HS-5 (cell line): ENCODE measurements at places on chromosomes 3 and 15.

- no peak for DNase-seq
Observed at GRCh38 chr3:156627946-156628569, 46.3 kb upstream of the TIPARP start.

DNA sequence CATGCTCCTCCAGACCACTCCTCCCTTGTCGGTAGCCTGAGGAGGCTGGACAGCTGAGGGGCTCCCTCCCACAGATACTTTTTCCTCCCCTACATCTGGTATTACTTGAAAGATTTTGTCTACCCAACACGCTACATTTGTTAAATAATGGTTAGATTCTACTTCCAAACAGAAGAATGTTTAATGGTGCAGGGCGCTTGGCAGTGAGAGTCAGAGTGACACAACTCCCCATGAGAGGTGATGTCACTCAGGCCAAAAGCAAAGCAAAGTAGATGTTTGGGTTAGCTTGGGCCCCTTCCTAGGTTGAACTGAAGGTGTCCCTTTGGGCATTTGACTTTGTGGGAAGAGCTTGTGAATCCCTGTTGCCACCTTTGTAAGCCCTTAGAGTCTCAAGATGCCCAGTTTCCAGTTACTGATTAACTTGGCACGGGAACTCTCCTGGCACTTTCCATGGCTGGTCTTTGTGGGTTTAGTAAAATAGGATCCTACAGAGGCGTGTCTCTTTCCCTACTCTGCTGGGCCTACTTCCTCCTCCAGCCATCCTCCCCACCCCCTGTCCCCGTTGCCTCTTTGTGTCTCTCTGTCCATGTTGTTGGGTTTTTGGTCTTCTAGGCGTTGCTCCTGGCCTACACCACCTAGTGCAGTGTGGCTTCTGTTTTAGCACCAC is 5.6 kb downstream of the LIMD1 start:
- DNase-seq, result no peak

- no peak for DNase-seq
Observed at GRCh38 chr3:177195242-177195991, 1.9 kb downstream of the TBL1XR1 start.

- no peak for DNase-seq
Observed at GRCh38 chr3:169255511-169255910, 408.0 kb downstream of the MECOM start.

DNA sequence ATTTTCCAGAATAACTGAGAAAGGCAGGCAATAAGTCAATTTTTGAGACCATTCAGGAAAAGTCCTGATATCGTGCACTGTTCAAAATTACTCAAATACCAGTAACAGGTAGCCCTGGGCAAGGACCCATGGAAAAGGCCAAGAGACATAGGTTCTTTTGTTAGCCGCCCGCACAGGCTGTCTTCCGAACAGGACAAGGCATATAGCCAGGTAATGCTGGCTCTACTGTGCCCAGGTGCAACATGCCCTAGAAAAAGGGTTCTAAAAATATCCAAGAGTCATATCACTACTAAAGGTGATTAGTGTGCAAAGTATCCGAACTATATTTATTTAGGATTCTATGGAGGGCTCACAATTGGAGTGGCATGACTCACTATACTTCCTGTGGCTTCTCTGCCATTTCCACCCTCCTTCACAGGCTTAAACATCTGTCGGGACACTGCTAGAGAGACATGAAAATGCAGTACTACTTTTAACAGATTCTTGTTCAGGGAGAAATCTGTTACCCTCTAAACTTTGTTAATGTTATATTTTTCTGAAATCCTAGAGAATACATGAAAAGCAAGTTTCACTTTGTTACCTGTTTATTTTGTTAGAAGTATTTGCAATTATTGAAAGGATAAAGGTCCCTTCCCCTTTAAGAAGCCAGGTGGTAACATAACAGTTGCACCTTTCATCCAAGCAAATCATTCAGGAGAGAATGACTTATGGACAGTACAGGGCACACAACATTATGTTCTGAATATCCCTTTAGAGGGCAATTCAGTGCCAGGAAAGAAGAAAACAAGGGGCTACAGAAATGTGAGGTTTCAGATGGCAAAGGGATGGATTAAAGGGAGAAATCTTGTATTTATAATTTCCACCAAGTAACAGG is 293.3 kb upstream of the THBS1 start:
- DNase-seq, result peak; percentile 47

GRCh38 chr3:134473868-134474546 is 11.8 kb downstream of the ANAPC13 start:
- no peak for DNase-seq

- no peak for DNase-seq
Observed at GRCh38 chr15:89072277-89072869, 15.9 kb upstream of the ABHD2 start.

DNA sequence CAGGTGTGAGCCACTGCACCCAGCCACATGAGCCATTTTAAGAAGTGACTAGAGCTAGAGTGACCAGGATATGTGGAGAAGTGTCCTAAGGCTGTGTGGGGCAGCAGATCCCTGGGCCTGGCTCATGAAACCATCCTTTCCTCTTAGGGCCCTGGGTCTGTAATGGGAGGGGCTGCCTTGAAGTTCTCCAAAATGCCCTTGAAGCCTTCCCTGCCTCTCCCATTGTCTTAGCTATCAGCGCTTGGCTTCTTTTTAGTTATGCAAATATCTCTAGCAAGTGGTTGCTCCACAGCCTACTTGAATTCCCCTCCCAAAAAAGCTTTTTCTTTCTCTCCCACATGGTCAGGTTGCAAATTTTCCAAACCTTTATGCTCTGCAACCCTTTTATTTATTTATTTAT is 112.4 kb upstream of the SPATA16 start:
- DNase-seq, result no peak

GRCh38 chr3:48409291-48410201 is 20.3 kb downstream of the PLXNB1 start:
- no peak for DNase-seq

DNA sequence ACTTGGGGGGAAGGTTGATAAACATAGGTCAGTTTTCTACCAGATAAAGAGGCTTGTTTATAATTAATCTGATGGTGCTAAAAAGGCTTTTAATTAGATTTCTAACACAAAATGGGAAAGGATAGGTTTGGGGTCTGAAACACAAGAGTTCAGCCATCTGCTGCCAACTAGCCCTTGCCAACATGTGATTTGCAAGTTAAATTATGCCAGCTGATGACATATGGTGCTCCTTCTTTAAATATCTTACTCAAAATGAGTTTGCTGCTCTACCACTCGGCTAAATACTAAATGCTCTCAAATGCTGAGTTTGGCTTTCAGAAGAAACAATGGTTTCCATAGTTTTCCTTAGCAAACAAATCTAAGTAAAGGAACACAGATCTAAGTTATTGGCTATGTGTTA is 557.8 kb upstream of the CCDC54 start:
- no peak for DNase-seq

GRCh38 chr3:10164546-10165393 is at the start of gene IRAK2:
IRAK2 (plus strand) TSS chr3:10164919; CDS start chr3:10164955, 36 bp downstream.
- no peak for DNase-seq

GRCh38 chr3:159828542-159828943 is 160.1 kb upstream of the IL12A start:
- DNase-seq, result no peak

GRCh38 chr3:167830007-167830406 is 94.5 kb downstream of the SERPINI1 start:
- DNase-seq, result no peak

- DNase-seq, result no peak
Observed at GRCh38 chr3:72306800-72307341, 521.9 kb upstream of the PROK2 start.

GRCh38 chr15:56794165-56794552 is 60.9 kb upstream of the ZNF280D start:
- no peak for DNase-seq

DNA sequence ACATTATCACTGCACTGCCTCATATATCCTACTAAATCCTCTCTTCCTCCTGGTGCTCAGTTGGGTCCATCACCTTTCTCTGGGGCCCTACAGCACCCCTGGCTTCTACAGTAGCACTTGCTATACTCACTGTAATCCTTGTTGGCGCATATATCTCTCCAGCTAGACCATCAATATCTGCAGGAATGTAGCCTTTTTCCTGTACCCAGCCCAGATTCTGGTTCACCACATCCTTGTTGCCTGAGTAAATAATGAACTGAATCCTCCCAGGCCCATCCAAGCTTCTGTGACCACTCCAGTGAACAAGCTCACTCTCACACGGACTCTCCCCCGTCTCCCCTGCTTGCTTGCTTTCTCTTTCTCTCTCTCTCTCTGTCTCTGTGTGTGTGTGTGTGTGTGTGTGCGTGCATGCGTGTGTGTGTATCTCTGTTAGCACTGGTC is 62.5 kb upstream of the LIPC start:
- DNase-seq, result peak; percentile 69

- no peak for DNase-seq
Observed at GRCh38 chr3:159734681-159735080, 254.0 kb upstream of the IL12A start.

- DNase-seq, result no peak
Observed at GRCh38 chr3:159951540-159951939, 37.1 kb upstream of the IL12A start.

DNA sequence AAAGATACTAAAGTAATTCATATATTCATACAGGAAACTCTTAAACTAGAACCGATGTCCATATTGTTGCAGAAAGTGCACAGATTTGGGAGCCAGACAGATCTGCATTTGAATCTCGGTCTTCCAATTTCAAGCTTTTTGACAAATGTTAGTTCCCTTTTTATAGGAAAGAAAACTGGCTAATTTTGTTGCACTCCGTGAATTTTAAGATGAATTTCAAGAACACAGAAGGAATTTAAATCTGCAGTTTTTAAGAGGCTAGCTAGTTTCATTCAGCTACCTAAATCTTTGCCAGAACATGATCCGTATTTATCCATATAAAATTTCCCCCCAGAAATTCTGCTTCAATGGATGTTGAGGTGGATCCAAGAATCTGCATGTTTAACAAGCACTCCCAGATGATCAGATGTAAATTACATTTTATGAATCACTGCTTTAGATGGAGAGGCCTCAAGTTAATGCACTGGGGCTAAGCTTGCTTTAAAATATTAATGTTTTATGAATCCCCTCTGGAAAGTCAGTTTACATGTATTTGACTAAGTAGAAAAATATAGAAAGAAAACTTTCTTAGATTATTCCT is 1296.3 kb upstream of the CADM2 start:
- no peak for DNase-seq

DNA sequence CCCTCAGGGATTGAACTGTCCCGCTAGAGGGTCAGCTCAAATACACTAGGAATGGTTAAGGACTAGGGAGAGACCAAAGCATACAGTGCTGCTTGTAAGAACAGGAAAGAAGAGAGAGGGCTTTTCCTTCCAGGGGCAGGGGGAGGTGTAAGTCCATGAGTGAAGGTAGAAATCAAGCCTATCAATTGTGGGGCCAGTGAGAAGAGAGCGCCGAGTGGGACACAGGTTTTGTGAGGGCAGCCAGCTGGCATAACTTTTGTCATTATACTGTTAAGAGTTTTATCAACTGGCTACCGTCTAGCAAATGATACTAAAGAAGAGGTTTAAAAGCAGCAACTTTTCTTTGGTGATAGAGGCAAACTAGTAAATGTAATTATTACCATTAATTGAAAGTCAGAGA is 45.0 kb downstream of the LMCD1 start:
- DNase-seq, result no peak

GRCh38 chr15:74333093-74333492 is 34.4 kb downstream of the CYP11A1 start:
- DNase-seq, result no peak

DNA sequence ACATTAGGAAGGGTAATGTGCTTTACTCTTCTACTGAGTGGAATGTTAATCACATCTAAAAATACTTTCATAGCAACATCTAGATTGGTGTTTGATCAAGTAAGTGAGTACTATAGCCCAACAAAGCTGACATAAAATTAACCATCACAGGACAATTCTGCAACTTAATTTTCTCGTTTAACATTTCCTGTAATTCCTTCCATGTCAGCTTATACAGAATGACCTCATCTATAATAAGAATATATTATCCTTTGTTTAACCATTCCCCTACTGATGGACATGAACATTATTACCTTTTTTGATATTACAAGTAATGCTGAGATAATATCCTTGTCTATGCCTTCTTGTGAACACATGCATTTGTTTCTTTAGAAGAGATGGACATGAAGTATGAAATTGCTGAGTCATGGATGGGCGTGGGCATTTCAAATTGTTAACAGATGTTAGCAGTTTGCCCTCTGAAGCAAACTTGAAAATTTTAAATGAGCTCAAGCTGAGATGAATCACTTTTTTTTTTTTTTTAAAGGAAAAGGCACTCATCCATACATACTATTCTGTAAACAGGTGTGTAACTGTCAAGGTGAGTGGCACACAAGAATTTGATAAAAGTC is 85.1 kb downstream of the OXNAD1 start:
- DNase-seq, result peak; percentile 58
